ENCODE measurements at places on chromosomes 2 and 18.

- ATAC-seq = no peak
These were observed 86.1 kb downstream of the FASTKD2 start for GRCh38 chr2:206851521-206851920.

GRCh38 chr2:121044412-121044811, 240.6 kb downstream of the TFCP2L1 start:
- ATAC-seq = no peak

DNA sequence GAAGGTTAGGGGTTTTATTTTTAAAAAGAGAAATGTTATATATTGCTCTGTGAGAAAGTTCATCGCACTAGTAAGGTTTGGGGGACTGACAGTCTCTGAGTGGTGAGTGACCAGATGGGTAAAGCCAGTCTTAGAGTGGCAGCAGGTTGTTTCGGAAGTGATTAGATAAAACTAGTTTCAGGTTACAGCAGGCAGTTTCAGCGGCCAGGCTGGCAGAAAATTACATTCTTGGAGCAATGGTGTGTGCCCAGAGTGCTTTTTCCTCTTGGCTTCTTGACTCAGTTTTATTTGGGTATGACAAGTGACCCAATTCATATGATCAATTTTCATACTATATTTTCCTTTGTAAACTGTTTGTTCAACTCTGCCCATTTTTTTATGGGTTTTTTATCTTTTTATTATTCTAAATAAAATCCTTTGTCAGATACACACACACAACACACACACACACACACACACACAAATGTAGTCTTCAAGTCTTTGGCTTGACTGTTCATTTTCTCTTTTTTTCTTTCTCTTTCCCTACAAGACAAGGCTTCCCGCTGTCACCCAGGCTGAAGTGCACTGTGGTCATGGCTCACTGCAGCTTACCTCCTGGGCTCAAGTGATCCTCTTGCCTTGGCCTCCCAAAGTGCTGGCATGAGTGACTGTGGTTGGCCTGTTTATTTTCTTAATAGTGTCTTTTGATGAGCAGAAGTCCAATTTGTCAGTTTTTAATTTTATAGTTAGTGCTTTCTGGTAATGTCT, 30.9 kb downstream of the RALBP1 start:
- ATAC-seq = no peak

GRCh38 chr2:75547345-75548035, 13.2 kb downstream of the EVA1A start:
- no peak for ATAC-seq

- ATAC-seq = no peak
These were observed 4.3 kb upstream of the GPR45 start for GRCh38 chr2:105237045-105237765.

GRCh38 chr2:97695744-97696143, 17.6 kb upstream of the ZAP70 start:
- no peak for ATAC-seq

DNA sequence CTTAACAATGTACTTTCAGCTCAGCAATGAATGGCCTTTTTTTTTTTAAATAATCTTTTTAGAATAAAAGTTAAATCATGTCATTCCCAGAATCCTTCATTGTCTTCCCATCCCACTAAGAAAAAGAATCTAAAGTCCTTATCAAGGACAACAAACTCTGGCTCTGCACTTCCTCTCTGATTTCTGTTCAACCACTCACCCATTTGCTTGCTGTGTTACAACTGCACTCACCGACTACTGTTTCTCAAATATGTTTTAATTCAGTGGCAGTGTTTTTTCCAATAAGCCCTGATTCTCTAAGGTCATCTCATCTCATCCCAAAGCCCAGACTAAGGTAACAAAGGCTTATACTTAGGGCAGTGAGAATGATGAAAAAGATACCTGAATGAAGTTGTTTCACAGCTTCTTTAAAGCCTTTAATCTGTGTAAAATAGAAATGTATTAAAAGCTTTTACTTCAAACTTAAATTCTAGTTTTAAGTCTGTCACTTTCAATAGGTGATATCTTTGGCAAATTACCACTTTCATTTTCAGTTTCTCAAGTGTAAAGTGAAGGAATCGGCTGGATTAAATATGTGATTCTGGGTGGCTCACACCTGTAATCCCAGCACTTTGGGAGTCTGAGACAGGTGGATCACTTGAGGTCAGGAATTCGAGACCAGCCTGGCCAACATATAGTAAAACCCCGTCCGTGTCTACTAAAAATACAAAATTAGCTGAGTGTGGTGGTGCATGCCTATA, 87.6 kb downstream of the RBBP8 start:
- ATAC-seq = no peak

GRCh38 chr18:13178976-13179375, 39.6 kb upstream of the LDLRAD4 start:
- ATAC-seq = no peak

- peak; percentile 44 for ATAC-seq
These were observed at the start of gene COPS7B for GRCh38 chr2:231786177-231786916. Gene COPS7B, plus strand, starts transcription at chr2:231786445. Its CDS starts 2,126 bp downstream, at chr2:231788571.

GRCh38 chr2:23621616-23622015, 236.6 kb downstream of the KLHL29 start:
- no peak for ATAC-seq

DNA sequence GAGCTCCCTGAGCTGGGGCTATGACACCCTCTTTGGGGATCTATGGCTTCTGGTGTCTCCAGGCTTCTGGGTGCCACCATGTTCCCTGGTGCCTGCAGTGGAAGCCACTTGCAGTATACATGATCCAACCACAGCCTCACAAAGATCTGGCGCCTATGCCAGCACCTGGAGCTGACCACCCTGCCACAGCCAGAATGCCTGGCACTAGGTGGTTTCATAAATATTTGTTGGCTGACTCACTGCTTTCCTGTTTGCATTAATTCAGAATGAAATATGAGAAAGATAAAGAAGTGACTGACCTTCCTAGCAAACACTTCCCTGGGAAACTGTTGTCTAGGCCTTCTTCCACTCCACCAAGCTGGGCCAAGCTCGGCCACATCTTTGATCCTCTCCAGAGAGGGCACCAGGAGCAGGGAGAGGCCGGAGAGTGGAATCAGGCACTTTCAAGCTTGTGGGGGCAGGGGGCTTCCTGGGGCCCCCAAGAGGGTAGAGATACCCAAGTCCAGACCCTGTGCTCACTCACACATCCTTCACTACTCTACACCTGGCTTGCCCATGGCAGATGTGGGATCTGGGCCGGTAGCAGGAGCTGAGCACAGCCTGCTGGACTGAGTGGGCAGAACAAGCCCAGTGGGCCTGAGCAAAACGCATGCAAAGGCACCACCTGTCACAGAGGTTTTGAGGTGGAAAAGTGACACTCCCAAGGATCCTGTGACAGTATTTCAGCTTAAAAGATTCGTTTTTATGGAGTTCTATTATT, 565.7 kb downstream of the SLC4A3 start:
- no peak for ATAC-seq

- no peak for ATAC-seq
These were observed 34.4 kb upstream of the AAK1 start for GRCh38 chr2:69677914-69678313.

DNA sequence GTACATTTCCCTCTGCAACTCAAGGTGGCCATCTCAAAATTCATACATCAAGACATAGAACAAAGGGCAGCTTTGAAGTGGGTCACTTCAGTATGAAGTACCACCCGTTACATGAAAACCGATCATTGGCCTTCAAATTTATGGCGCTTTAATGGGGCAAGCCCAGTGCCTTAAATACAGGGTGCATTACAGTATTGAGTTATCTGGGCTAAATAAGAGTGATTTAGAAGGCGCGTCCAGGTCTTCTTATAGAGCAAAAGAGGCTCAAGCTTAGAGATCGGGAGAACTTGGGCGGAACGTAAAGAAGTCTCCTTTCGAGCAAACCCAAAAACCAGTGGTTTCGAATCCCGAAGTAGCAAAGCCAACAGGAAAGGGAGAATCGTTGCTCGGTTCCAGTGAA, 7.1 kb downstream of the HOXD3 start:
- ATAC-seq = no peak

GRCh38 chr2:8583400-8584173, 98.3 kb upstream of the ID2 start:
- ATAC-seq = peak; percentile 99

- ATAC-seq = peak; percentile 41
These were observed 25.8 kb upstream of the LHCGR start for GRCh38 chr2:48781366-48781765.

DNA sequence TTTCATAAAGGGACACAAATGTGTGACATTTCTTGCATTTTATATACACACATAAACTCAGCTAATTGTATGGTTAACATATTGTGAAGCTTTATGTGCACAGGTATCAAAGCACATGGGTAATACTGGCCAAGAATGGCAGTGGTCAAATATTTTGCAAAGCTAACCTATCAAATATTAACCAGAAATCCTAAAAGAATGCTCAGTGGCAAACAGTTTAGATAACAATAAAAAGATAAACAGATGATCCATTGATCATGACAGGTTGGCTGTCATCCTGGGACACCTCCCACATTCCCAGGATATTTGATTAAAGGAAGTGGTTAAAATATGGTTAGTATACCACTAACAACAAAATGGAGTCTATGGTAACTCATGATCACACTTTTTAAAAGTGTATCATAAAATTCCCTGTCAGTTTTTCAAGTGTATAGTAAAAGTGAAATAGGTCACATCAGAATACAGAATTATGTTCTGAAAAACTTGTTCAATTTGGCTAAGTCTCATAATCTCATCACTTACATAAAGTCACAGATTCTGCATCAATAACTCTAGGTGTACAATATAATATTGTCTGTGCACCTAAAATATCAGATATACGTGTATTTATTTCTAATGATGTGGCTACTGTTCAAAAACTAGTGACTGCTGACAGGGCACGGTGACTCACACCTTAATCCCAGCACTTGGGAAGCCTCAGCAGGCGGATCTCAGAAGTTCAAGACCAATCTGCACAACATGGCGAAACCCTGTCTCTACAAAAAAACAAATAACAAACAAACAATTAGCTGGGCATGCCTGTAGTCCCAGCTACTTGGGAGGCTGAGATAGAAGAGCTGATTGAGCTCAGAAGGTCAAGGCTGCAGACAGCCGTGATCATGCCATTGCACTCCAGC, 48.9 kb downstream of the CDH2 start:
- no peak for ATAC-seq

GRCh38 chr2:19895535-19895934, 6.2 kb downstream of the TTC32 start:
- ATAC-seq = no peak

GRCh38 chr2:85768713-85769112, 14.9 kb downstream of the ATOH8 start:
- no peak for ATAC-seq

GRCh38 chr2:126367361-126367760, 288.6 kb upstream of the GYPC start:
- ATAC-seq = no peak

DNA sequence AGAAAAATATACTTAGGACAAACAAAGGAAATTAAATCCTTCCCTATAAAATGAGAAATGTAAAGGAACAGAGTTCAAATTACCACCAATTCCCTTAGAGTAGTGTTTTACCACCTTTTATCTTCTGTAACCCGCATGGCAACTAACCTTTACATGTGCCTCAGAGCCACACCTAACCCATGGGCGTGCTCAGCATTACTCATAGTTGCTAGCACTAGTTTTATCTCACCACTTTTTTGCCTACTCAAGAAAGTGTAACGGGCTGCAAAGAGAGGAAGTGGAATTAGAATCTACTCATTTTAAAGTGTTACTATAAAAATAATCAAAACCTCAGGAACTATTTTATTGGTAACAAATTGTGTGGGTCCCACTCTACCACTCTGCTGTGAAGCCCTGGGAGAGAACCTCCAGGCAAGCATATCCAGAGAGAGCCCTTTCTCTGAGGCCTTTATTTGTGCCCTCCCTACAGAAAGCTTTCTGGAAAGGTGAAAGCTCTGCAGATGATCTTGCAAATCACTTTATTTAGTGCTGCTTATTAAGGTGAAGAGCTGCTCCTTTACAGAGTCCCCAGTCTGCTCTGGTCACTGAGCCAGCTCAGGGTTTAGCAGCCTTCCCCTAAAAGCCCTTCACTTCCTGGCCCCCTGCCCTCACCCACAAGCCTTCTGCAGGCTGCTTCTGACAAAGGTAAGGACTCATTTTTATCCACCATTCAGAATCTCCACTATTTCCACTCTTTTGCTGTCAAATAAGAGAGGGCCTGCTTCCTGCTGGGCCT, 98.8 kb downstream of the TRABD2A start:
- ATAC-seq = no peak

- ATAC-seq = no peak
These were observed 75.0 kb downstream of the GLI2 start for GRCh38 chr2:120810639-120811038.

DNA sequence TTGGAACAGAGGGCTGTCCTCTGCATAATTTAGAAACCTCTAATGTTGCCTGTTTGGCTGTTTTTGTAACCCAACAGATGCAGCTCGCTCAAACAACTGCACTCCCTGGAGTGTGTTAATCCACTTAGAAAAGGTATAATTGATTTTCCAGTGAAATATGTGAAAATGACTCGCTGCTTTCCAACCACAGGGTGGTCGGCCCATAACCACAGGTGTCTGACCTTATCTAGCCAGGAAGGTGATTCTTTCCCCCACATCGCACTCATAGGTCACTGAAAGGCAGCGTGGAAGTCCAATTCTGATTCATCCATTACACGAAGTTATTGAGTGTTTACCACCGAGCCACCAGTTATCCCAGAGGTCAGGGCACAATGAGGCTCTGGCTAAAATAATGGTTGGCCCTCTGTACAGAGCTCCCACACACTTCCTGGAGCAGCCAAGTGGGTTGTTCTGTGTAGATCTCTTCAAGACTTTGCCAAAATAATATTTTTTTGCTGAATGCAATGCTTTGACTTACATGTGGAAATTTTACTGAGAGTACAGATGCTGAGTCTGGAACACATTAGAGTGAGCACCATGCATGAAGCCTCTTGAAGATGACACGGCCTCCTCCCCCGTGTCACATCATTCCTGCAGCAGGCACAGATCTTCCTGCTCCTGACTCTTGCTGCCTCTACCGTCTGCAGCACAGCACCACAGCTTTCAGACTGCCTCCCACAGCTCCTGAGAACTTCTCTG, 396.2 kb downstream of the ZNF516 start:
- no peak for ATAC-seq

- ATAC-seq = no peak
These were observed 107.7 kb downstream of the ATL2 start for GRCh38 chr2:38269421-38269820.

- ATAC-seq = peak; percentile 36
These were observed at the start of gene INPP5D for GRCh38 chr2:233059797-233060500. Gene INPP5D, plus strand, starts transcription at chr2:233060342. Its CDS starts 137 bp downstream, at chr2:233060479.

- ATAC-seq = no peak
These were observed 56.4 kb downstream of the KCNF1 start for GRCh38 chr2:10968176-10968575.

DNA sequence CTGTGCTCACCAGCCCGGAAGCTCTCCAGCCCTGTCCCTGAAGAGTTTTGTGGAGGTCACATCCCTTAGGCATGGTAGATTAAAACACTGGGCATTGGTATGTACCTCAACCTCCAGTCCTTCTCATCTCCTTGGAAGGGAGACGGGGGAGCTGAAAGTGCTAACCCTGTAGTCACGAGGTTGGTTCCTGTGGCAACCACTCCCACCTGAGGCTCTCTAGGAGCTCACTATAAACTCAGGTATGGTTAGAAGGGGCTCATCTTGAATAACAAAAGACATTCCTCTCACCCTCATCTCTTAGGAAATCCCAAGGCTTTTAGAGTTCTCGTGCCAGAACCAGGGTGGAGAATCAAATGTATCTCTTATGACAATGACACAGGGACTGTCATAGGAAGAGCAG, 43.0 kb upstream of the MGAT4A start:
- no peak for ATAC-seq

- ATAC-seq = peak; percentile 48
These were observed 29.0 kb downstream of the SESTD1 start for GRCh38 chr2:179235463-179236108.

All from gastroesophageal sphincter (tissue), 4 donors.